Activated CD4-positive, alpha-beta T cell treated with anti-CD3 and anti-CD28 coated beads, Interleukin-2, amount 50 U/mL, for 48 hours (primary cell): ENCODE measurements at places on chromosomes 6 and 20.

DNA sequence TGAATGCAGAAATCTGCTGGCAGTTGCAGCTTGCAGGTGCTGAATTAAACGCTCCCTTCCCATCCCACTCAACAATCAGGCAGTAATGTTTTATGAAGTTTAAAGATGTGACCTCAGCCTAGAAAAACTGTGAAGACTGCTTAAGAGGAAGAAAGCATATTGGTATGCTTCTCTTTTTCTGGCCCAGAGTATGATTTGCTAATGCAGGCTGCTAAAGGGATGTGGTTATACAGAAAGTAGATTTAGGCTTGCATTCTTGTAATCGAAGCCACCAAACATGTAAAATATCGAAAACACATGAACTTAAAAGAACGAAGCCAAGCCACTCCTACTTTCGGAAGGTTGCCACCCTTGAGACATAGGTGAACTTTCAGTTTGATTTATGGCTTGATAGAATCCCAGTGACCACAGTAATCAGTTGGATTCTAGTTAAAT lies 40.7 kb downstream of the MAP3K5 start:
- DNase-seq: peak; percentile 37

DNA sequence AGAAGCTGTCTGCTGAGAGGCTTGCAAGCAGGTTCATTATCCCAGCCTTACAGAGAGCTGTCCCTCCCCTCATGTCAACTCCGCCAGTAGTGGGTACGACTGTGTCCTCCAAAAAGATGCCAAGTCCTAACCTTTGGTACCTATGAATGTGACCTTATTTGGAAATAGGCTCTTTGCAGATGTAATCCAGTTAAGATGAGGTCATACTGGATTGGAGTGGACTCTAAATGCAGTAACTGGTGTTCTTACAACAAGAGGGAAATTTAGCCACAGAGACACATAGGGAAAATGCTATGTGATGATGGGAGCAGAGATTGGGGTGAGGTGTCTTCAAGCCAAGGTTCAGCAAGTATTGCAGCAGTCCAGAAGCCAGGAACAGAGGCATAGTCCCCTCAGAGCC lies 90.8 kb upstream of the FOXP4 start:
- DNase-seq: no peak

DNA sequence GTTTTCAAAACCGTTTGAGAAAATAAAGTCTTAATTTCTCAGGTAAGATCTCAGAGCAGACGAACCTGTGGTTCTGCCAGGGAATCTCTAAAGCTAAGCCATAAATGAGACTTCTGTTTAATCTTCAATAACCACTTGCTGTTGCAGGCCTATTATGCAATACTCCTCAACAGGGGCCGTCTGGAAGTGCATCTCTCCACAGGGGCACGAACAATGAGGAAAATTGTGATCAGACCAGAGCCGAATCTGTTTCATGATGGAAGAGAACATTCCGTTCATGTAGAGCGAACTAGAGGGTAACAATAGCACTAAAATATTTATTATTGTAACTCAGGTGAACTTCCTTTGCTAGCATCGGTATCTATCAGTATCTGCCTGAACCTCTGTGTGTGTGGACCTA lies 223.7 kb downstream of the ARHGAP18 start:
- no peak for DNase-seq

GRCh38 chr6:32941214-32941768 lies 463 bp upstream of the HLA-DMB start:
- DNase-seq: peak; percentile 37

GRCh38 chr6:23301556-23301955 lies 732.2 kb downstream of the HDGFL1 start:
- no peak for DNase-seq

GRCh38 chr6:4647414-4648365 lies 128.5 kb upstream of the CDYL start:
- peak; percentile 38 for DNase-seq

DNA sequence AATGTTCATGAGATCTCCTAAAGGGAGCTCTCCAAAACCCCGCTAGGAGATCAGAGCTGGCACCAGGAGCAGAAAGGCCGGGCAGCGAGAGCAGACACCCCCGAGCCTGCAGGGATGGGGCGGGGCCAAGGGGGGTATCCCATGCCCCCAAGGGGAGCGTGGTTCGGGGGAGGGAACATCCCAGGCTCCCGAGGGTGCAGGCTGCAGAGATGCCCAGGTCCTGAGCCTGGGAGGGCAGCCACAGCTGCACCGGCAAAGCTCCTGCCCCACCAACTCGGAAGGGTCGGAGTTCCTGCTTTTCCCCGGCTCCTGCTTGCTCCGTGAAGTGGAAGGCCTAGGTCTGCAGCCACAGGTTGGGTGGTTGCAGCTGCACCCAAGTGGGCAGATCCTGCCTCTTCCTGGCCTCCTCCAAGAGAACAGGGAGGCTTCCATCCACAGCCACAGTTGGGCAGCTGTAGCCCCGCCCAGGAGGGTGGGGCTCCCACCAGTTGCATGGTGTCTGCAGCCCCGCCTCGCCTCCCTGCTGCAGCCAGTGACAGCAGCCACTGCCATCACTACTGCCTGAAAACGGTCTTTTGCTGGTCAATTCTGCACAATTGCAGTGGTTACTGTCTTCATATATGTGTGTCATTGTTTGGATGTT lies 13.4 kb upstream of the GMNN start:
- DNase-seq: peak; percentile 12

DNA sequence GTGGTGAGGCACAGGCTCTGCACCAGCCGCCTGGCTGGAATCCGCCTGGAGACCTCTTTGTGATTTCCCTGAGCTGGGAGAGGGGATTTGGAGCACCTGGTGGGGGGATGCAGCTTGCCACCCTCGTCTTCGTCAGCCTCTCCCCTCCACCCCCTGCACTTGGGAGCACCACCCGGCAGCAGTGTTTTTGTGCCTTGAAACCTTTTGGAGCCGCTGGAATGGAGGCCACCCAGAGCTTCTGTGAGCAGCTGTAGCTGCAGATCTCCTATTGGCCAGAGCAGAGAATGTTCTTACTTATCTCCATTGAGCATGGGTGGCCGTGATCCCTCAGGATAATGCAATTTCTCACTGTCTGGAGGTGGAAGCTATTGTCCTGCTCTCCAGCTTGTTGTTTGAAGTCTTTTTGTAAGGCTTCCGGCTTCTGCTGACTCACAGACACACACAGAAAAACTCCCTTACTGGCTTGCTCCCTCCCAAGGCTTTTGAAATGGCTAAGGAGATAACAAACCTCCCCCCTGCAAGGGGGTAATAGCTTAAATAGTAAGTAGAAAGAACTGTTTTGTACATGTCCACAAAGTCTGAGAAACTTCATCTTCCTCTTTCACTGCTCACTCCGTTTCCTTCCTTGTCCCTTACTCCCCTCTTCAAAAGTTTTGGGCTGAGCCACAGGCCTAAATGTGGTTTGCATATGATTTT lies 271.2 kb downstream of the PRL start:
- no peak for DNase-seq

DNA sequence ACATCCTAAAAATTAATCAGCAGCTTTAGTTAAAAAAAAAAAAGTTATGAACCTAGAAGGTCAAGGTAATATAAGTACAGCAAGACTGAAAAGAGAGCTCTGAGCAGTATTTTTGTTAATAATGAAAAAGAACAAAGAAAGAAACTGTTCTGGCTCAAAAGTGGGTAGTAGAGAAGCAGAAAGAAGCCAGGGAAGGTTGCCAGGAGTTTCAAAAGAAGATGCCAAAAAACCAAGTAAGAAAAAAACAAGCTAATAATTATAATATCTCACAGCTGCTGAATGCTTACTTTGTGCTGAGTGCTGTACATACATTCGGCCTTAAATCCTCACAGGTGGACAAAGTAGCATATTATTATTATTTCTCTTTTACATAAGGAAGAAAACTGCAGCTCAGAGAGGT lies 31.9 kb downstream of the NRSN1 start:
- no peak for DNase-seq

- no peak for DNase-seq
Observed at GRCh38 chr6:169965239-169965638, 213.8 kb downstream of the ERMARD start.

GRCh38 chr6:24428615-24429014 lies 25.9 kb downstream of the MRS2 start:
- DNase-seq: no peak

DNA sequence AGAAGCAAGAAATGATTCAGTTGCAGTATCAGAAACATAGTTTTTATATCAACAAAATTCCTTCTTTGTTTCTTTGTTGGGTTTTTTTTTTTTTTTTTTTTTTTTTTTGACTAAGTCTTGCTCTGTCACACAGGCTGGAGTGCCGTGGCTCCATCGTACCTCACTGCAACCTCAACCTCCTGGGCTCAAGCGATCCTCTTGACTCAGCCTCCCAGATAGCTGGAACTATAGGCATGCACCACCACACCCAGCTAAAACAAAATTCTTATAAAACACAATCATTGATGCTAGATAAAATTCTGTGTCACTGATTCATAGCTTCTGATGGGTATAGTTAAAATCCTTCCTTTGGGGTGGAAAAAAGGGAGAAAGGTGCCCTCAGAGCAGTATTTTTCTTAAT lies 110.3 kb upstream of the TNFAIP3 start:
- DNase-seq: no peak

DNA sequence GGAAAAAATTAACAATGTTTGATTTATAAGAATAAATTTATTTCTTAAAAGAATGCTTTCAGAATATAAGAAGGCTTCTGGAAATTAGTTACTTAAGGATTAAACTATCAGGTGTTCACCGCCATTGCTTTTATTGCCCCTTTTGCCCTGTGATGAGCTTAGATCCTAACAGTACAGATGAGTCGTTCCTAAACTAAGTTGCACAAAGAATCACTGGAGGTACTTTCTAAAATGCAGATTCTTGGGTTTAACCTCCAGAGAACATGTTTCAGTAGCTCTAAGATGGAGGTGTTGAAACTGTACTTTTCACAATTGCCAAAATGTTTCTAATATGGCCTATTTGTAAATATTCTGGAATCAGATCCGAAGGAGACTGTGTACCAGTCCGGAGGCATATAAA lies 211.9 kb downstream of the GMDS start:
- DNase-seq: no peak

DNA sequence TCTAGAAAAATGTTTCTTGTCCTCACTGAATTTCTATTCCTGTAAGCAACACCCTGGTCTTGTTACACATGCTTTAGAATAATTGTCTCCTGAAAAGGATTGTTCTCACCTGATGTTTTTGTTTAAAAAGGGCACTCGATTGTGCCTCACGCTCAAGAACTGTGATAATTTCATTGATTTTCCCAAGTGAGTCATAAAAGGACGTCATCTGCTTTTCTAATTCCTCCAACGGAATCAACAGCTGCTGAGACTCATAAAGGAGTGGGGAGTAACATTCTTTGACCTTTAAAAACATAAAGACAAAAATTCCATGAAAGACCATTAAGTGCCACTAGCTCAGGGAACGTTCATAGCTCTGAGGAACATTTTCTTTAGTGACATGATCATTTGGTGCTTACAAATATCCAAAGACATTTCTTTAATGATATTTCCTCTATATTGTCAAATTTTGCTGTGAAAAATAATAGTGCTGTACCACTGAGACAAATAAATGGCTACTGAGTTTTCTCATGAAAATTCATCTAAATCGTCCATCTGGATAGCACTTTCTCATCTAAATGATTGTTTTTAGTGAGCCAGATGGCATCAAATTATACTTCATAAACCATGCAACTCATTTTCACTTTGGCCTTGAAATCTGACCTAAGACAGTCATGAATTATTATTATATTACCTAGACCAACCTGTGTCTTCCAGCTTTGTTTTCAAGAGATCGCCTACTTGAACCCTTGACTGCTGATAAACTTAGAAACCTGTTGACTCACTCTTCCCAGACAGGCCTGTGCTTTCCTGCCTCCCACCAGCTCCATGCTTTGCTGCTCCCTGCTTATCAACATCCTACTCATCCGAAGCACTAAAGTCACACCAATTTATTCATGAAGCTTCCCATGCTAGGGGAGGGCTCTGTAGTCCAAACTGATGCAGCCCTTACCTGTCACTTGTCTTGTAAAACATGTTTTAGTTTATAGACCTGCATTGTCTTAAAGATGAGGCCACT lies 178.2 kb downstream of the SYNE1 start:
- no peak for DNase-seq

- no peak for DNase-seq
Observed at GRCh38 chr6:26129656-26130055, 42.4 kb downstream of the HFE start.

GRCh38 chr6:149474108-149474935 lies 10.5 kb downstream of the ZC3H12D start:
- DNase-seq: no peak

- no peak for DNase-seq
Observed at GRCh38 chr6:136326038-136326553, 36.5 kb upstream of the BCLAF1 start.

DNA sequence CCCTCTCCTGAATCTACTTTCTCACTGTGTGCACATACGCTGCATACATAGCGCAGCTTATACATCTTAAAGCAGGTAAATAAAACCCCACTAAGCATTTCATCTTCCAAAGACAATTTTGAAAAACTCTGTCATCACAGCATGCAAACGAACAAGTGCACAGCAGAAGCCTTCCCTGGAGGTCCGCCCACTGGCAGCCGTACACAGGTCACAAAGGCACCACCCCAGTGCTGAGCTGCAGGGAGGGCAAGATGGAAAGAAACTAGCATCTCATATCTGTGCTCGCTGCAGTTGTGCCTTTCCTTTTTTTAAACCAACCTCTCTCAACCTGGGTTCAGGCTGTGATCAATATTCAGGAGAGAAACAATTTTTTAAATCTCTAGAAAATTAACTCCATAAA lies 73.3 kb downstream of the HUS1B start:
- no peak for DNase-seq

GRCh38 chr6:160742090-160742489 lies 40.0 kb downstream of the PLG start:
- DNase-seq: no peak

DNA sequence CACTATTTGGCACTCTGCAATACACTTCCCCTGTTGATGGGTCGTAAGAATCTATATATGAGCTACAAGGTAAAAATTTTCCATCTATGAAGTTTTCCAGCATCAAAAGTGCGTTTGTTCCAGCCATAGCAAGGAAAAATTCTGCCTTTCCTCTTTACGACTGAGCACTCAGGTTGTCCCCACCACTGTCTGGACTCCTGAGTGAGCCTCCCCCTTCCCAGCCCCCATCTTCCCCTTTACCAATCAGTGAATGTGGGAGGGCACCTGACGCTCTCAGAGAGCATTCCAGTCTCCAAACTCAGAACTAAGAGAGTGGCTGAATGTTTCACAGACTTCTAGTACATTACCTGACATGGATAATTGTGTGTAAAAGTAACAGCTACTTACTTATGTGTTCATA lies at the start of gene ALDH8A1:
ALDH8A1 (minus strand) TSS at position 175 of the 400 bp plus-strand sequence; CDS start at position 127, 48 bp downstream.
- DNase-seq: no peak

- DNase-seq: no peak
Observed at GRCh38 chr6:111566873-111567517, 38.7 kb downstream of the TRAF3IP2 start.

DNA sequence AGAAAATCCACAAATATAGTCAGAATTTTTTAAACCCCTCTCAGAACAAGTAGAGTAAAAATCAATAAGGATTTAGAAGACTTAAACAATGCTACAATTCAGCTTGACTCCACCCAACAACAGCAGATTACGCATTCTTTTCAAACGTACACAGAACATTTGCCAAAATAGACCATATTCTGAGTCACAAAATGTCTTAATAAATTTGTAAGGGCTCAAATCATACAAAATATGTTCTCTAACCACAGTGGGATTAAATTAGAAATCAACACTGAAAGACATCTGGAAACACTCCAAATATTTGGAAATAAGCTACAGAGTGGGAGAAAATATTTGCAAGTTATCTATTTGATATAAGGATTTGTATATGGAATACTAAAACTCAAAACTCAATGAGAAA lies 164.2 kb upstream of the AKAP12 start:
- DNase-seq: no peak
